ENCODE measurements at places on chromosomes 3 and 15.

- DNase-seq: peak; percentile 23
These were observed 106.8 kb downstream of the GABRG3 start for GRCh38 chr15:27077790-27078189.

DNA sequence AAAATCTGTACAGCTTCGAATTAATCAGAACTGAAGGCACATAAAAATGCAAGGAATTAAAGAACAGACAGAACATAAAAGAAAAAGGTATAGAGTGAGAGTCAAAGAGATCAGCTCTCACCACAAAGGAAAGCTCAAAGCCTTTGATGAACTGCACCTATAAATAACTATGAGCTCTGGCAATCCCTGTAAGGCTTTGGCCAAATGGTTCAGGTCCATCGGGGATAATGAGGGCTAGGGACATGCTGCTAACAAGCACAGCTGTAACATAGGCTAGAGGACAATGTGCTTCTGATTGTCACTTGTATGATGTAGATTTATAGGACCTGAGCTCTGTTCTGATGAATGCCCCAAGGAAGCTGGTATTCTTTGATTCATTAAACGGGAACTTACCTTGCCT lies 113.9 kb upstream of the MRPL3 start:
- DNase-seq: no peak

- DNase-seq: no peak
These were observed 5.4 kb upstream of the TBC1D21 start for GRCh38 chr15:73867956-73868355.

DNA sequence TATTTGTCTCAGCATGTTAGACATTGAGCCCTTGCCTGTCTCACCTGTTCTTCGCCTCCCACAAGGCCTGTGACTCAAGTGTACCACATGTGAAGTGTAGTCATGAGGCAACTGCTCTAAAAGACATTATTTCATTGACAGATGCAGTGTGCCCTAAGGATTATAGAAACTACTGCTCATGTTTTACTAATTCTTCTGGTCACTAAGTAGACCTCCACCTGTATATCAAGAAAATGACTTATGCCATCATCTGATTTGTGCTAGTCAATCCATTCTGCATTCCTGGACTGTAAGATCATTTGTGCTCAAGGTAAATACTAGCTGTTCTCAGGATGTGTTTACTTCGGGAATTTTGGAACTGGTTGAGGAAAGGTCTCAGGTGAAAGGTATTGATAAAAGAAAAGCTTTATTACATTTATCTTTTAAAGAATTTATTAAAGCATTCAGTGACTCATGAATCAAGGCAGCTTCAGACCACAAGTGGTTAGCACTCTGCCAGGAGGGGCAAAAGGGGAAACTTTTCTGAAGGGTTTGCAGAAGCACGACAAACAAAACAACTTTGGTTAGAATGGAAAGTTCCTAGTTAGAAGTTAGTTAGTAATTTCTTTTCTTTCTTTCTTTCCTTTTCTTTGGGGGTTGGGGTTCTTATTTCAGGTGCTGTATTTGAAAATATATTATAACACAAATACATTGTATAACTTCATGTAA lies 465.3 kb upstream of the CBLB start:
- no peak for DNase-seq

DNA sequence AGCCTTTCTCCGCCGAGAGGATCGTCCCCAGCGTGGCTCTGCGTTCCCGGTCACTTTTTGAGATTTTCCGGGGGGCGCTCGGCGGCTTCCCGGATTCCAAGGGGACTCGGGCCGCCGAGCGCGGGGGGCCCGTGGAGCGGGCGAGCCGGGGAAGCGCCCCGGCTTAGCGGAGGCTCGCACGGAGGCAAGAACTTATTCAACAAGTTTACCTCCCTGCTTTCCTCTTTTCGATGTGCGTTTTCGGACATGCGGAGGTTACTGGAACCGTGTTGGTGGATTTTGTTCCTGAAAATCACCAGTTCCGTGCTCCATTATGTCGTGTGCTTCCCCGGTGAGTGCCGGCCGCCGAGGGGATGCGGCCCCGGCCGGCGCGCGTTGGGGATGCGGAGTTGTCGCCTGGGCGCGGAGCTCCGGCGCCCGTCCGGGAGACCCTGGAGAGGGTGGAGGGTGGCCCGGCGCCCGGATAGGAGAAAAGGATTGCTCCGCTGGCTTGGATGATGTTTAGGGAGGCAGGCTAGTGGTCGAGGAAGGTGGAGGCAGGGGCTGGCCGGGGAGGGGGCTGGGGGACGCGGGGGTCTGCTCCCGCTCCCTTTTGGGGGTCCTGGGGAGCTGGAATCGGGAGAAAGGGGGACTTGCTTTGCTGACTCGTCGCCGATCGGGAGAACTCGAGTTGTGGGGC lies 810 bp downstream of the PTPRG start:
- peak; percentile 42 for DNase-seq

- DNase-seq: no peak
These were observed 138.4 kb downstream of the PLCL2 start for GRCh38 chr3:17023006-17023664.

DNA sequence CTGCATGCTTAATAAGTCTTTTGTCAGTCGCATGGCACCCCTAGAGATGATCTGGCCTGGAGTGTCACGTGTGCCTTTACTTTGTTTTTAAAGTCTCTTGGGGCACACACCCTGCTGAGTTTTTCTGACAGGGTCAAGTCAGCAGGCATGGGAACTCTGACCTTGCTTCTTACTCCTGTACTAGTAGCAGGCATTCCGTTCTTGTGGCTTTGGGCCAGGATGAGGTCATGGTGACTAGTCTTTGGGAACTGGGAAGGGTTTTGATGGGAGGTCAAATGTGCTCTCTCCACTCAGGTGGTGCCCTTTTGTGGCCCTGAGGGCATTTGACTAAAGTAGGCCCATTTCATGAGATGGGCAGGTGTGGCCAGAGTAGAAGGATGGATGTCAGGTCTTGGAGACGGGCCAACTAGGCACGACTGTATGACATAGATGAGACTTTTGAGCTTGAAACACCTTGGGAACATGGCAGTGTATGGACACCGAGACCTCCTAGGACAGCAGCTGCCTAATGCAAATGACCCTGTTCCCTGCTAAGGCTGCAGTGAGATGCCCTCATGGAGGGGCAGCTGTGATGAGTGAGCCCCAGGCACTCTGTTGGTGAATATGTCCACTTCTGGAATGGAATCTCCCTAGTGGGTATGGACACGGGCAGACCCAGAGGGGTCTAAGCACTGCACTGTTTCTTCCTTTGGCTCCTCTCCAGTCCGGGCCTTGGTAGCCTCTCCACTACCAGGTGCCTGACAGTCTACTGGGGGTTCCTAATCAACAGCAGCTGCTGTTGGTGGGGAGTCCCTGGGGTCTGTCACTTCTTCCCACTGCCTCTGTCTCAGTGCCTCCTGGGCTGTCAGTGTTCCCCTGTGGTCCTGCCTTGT lies 16.4 kb downstream of the SRPRB start:
- peak; percentile 87 for DNase-seq

- no peak for DNase-seq
These were observed 76.8 kb downstream of the VGLL4 start for GRCh38 chr3:11566916-11567315.

GRCh38 chr3:74033806-74034205 lies 409.1 kb upstream of the PDZRN3 start:
- no peak for DNase-seq

GRCh38 chr15:52136442-52136980 lies 23.9 kb upstream of the BCL2L10 start:
- no peak for DNase-seq

DNA sequence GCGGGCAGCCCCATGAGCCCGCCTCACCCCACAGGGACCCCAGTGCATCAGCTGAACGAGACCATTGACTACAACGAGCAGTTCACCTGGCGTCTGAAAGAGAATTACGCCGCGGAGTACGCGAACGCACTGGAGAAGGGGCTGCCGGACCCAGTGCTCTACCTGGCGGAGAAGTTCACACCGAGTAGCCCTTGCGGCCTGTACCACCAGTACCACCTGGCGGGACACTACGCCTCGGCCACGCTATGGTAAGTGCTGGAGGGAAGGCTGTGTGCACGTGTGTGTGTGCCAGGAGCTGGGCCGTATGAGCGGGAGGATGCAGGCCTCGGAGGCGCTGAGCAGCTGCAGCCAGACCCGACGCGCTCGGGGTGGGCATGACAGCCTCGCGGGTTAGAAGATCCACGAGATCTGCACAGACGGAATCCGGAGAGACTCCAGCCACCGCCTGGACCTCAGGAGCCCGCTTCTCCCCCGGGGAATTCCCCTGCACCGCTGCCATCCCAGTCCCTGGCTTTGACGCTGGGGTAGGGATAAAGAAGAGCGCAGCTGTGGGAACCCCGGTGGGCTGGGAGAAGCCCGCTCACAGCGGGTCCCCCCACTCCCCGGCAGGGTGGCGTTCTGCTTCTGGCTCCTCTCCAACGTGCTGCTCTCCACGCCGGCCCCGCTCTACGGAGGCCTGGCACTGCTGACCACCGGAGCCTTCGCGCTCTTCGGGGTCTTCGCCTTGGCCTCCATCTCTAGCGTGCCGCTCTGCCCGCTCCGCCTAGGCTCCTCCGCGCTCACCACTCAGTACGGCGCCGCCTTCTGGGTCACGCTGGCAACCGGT lies 2.6 kb downstream of the DUOXA2 start:
- peak; percentile 28 for DNase-seq

GRCh38 chr15:61051569-61052031 lies 177.5 kb downstream of the RORA start:
- peak; percentile 82 for DNase-seq

GRCh38 chr3:33134026-33134625 lies 20.3 kb downstream of the CRTAP start:
- no peak for DNase-seq

- DNase-seq: no peak
These were observed 373.1 kb upstream of the TPRG1 start for GRCh38 chr3:188798556-188799145.

- DNase-seq: no peak
These were observed 80.7 kb downstream of the CHST2 start for GRCh38 chr3:143200001-143200924.

- no peak for DNase-seq
These were observed 84.4 kb downstream of the CMSS1 start for GRCh38 chr3:99902091-99902490.

DNA sequence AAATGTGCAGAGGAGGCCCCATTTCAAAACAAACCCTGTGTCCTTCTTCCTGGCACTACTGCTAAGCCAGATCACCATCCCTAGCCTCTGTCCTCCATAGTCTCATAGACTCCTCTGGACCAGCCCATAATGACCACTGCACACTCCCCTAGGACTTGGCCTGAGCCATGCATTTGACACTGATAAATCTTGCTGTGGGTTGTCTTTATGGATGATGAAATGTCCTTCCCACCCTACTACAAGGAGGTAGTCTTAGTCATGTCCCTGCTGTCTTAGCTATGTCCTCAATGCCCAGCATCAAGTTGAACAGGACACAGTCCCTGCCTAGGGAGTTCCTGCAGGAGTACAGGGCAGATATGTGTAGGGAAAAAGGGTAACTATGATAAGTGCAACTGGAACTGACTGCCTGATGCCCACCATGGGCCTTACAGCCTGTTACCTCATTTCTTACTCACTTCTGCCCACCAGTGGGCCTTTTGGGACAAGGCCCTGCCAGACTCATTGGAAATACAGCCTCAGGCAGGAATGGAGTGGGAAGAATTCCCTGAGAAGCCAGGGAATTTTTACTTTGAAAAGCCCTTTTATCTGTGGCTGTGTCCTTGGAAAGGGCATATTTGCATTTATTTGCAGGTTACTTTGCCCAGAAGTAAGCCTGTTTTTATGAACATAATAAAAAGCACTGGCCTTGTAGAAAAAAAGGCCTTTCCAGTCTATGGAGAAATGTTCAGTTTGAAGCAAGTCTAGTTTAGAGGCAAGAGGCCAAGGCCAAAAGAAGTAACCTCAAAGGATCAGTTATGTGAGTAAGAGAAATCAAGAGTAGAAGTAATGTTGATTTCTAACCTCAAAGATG lies 199.6 kb upstream of the EIF1B start:
- peak; percentile 6 for DNase-seq

- DNase-seq: no peak
These were observed 5.8 kb downstream of the IDH3A start for GRCh38 chr15:78154955-78155354.

DNA sequence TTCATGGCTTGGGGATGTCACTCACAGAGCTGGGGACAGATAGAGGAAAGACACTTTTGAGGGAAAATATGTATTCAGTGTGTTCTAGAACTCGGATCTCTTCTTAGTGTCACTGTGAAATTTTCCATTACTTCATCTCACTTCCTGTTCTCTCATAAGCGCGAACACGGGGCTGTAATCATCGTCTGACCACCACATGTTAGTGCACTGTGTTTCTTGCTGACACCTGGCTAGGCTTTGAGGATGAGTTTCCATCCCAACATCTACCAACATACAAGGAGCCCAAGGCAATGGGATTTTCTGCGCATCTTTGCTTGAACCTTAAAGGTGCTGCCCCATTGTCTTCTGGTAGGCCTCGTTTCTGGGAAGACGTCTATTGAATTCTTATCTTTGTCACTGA lies 84.0 kb downstream of the LIPC start:
- no peak for DNase-seq

DNA sequence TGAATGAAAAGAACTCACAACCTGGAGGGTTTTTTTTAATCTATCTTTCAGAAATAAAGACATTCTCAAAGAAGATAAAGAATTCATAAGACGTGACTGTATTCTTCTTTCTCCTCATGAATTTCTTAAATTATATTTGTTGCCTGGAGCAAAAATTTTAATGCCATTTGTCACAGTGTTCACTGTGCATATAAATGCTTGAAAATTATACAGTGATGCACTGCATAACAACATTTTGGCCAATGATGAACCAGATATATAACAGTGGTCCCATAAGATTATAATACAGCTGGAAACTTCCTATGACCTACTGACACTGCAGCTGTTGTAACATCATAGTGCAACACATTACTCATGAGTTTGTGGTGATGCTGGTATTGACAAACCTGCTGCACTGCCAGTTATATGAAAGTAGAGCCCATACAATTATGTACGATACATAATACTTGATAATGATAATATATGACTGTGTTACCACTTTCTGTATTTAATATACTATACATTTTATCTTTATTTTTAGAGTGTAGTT lies 67.3 kb downstream of the P2RY1 start:
- DNase-seq: no peak

GRCh38 chr3:58063022-58063815 lies 55.0 kb downstream of the FLNB start:
- DNase-seq: no peak
